ENCODE measurements at places on chromosomes 13 and 19.

DNA sequence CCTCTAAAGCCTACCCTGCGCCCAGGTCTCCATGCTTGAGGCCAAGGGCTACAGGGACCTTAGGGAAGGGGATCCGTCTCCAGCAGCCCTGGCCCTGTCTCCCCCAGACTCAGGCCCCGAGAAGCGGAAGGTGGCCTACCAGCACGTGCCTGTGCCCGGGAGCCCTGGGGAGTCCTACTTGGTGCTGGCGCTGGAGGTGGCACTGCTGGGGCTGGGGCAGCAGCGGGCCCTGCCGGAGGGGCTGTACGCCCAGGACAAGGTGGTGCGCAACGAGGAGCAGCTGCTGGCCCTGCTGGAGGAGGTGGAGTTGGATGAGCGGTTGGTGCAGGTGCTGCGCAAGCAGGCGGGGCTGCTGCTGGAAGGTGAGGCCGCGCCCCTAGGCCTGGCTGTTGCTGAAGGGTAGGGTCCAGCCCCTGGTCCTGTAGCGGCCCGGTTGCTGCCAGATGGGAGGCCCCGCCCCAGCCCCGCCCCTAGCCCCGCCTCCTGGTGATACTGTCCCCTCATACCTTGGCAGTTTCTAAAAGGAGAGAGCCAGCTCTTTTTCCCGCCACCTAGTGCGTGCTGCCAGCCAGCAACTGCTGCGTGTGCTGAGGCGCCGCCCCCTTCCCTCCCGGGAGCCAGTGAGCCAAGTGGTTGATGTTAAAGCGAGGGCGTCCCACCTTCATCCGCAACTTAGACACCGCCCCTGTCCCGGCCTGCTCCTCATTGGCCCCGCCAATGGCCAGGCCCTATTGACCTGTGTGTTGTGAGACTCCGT is 22.6 kb downstream of the ZSWIM4 start:
- no peak for DNase-seq

GRCh38 chr13:29853131-29853530 is 2.7 kb upstream of the UBL3 start:
- DNase-seq: no peak

DNA sequence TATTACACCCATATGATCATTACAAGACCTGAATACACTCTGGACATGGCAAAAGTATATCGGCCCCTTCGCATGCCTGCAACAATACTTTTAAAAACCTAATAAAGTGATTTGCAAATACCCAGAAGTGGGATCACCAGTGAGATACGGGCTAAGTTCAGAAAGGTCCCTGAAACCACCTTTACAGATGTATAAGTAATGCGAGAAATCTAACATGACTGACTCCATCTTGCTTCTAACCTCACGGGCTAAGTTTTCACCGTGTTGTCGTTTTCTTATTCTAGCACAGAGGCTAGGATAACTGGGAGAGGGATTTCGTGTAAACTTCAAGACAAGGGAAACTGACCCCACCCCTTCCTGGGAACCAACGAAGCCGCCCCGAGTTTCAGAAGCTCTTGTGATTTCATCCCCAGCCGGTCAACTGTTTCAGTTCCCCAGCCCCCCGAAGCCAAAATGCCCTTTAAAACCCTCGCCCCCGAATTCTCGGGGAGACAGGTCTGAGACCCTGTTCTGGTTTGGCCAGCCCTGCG is 703 bp downstream of the NEK3 start:
- peak; percentile 1 for DNase-seq

DNA sequence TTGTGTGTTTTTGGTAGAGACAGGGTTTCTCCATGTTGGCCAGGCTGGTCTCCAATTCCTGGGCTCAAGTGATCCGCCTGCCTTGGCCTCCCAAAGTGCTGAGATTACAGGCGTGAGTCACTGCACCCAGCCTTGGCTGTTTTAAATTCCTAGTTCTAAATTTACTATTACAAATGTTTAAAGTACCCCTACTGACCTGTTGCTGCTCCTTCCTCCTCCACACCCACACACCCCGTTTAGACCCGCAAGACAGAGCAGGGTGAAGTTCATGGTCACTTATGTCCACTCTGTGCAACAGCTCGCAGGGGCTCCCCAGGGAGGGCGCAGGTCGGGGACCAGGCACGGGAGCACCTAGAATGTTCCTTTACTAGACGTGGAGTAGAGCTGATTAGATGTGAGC is 28.7 kb downstream of the TMEM161A start:
- DNase-seq: no peak

- no peak for DNase-seq
Measured at GRCh38 chr13:113216254-113217048, 7.0 kb downstream of the CUL4A start.

- no peak for DNase-seq
Measured at GRCh38 chr13:106100171-106100919, 435.1 kb downstream of the EFNB2 start.

DNA sequence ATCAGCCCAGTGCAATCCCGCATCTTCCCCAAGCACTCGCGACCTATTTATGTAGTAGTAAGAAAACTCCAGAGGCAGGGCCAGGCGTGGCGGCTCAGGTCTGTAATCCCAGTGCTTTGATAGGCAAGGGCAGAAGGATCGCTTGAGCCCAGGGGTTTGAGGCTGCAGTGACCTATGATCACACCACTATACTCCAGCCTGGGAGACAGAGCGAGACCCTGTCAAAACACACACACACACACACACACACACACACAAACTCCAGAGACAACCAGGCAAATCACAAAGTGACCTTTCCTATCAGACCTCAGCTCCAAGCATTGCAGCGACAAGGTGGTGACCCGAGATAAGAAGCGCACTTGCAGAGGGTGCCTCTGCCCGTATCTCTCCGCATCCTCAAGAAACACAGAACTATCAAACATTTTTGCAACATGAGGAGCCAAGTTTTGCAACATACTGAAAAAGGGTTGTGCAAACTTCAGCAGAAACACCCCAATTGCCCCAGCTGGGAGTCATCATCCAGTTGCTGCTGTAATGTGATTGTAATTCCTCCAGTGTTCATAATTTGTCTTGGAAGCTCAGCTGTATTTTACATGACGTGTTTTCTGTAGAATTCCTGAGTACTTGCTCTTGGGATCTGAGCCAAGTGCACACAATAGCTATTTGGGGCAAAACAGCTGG is 8.7 kb upstream of the KLF2 start:
- no peak for DNase-seq

- DNase-seq: no peak
Measured at GRCh38 chr13:34672631-34673030, 269.4 kb upstream of the NBEA start.

DNA sequence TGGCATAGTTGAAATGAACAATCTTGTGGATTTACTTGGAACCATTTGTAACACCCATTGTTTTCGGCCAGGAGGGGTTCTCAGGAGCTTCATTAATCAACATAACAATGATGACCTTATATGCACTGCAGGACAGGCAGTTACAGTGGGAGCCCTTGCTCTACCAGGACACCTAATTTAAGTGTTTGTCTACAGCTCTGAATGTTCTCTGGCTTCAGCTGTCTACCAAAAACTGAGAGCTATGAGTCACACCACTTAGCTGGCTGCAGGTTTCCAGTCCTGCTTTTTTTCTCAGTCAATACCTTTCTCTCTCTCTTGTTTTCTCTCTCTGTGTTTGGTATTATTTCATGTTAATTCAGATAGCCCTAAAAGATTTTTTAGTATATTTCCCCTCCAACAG is 105.4 kb upstream of the MBNL2 start:
- no peak for DNase-seq

DNA sequence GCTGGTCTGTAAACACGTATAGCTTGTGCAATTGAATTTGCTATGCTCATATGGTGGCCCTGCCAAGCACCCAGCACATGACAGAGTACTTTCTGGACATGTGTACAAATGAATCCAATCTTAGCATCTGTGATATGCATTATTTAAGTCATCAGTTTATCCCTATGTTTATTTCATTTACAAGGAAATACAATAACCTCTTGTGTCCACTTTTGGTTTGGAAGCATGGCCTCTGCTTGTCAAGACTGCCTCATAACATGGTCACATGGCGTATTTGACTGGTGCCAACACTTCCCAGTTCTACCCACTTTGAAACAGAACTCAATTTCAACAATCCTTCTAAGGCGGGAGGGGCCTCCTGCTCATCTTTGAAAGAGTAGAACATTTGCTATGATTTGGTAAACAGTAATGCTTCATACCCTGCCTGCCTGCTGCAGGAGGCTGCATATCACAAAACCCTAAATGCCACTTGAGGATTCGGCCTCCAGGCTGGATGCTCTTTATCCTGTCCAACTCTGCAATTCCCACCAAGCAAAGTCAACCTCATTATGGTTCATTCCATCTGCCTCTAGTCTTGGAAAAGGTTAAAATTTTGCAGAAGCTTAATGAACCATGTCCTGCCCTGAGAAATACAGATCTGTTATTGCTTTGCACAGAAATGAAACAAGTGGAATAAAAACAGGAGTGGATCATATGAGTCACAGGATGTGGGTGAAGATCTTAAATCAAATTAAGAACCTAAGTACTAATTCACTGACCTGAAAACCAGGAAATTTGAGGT is 151.3 kb downstream of the CYSLTR2 start:
- DNase-seq: no peak

DNA sequence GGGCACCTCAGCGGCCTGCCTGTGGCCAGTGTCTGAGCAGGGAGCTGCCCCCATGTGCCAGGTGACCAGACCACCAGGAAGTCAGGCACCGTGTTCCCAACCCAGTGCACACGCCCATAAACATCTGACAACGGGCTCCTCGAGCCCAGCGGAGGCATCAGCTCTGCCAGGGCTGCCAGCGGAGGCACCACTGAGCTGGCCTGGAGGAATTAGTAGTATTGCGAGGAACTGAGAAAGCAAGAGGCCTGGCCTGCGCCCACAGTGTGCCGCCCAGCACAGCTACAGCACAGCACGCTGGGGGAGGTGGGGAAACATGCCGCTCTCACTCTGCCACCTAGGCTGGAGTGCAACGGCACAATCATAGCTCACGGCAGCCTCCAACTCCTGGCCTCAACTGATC is 44.6 kb downstream of the ANKRD27 start:
- DNase-seq: no peak

- no peak for DNase-seq
Measured at GRCh38 chr19:48473161-48473966, 4.2 kb downstream of the CYTH2 start.

DNA sequence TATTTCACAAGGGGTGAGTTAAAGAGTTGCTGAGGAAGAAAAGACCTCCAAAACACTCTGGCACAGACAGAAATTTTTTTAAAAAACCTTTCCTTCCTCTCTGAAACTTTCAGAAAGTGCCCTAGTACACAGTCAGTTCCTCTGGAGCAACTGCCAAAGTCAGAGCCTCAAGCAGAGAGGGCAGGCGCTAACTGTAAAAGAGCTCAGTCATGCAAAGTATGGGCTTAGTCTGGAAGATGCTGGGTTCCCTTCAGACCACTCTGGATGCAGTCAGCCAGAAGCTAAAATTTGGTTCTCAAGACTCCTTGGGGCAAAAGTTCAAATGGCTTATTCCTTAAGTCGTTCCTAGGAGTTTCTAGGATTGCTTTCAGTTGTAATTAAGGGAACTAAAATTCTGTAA is 671.6 kb downstream of the PCDH9 start:
- DNase-seq: no peak

- DNase-seq: no peak
Measured at GRCh38 chr19:19204181-19204580, 967 bp upstream of the NR2C2AP start.

GRCh38 chr19:15149737-15150136 is 42.5 kb downstream of the SYDE1 start:
- DNase-seq: no peak

GRCh38 chr13:50195045-50195444 is 179.8 kb downstream of the KCNRG start:
- DNase-seq: no peak

DNA sequence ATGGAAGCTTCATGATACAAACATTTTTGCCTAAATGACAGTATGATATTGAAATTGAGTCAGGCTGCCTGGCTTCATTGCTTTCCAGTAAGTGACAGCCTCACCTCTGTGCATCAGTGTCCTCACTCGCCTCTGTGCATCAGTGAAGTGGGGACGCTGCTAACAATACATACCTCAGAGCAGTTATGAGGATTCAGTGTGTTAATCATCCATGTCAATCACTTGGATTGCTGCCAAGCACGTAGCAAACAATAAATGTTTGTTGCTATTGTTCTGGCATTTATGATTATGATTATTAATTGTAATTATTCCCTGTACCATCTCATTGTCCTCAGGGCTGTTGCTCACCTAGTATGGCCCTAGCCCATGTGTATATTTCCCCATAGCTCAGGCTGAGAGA is 8.8 kb downstream of the PPP2R1A start:
- DNase-seq: no peak

DNA sequence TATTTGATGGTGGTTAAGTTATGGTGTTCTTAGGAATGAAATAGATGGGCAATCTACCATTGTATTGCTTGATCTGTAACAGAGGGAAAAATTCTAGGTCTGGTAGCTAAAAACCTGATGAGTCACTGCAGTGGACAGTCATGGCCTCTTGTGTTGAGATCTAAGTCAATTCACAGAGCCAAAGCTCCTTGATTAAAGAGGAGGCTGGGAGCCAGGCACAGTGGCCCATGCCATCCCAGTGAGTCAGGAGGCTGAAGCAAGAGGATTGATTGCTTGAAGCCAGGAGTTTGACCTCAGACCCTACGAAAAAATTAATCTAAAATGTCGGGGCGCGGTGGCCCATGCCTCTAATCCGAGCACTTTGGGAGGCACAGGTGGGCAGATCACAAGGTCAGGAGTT is 67.1 kb upstream of the KPNA3 start:
- DNase-seq: no peak

GRCh38 chr13:24288870-24289269 is 20.5 kb upstream of the C1QTNF9 start:
- DNase-seq: no peak

- DNase-seq: no peak
Measured at GRCh38 chr13:109297628-109298027, 488.8 kb downstream of the IRS2 start.

DNA sequence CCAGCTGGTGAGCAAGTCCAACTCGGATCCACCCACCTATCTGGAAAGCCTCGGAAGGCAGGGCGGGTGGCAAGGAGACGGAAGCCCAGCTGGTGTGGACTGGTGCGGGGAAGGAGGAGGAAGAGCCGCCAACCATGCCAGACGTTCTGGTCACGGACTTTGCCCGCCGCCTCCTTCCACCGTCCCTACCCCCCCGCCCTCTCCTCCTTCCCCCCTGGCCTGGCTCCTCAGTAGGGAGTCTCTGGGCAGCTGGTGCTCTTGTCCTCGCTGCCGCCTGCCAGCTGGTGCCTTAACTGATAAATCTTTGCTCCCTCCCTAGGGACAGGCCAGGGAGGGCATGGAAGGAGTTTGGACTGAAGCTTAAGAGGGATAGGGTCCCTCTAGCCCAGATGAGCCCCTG is 4.8 kb downstream of the SYNGR4 start:
- no peak for DNase-seq

DNA sequence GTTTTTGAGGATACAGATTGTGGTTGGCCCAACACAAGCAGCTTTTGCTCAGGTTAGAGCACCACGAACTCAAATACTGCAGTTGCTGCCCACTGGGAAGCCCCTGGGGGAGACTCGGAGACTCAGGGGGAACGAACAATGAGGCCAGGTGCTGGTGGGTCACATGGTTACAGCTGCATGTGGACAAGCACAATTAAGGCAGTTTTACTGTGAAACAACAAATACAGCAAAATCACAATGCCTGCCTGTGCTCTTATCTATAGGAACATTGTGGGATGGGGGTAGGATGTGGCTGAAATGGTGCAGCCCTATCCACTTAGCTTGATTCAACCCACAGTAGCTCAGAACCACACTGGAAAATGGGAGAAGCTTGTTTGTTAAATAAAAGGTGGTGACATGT is 119.7 kb upstream of the SPATA13 start:
- DNase-seq: no peak

Measured in activated CD4-positive, alpha-beta T cell treated with anti-CD3 and anti-CD28 coated beads, Interleukin-2, amount 50 U/mL, for 24 hours (primary cell).